ENCODE measurements at places on chromosomes 2 and 18.

DNA sequence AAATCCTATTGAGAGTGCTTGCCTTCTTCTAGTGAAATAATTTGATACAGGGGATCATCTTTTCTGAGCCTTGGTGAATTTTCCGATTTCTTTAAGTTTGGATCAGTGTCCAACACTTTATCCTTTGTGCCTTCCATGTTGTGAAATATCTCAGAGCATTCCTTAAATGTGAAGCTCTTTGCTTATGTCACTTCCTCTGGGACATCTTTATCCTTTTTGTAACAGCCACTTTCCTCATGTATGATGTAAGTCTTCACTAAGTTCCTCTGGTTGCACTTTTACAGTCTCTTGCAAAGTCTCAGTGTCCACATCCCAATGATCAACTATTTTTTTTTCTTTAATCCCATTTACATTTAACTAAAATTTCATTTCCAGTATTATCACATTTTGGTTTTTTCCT is 254.2 kb downstream of the EN1 start:
- DNase-seq: no peak

DNA sequence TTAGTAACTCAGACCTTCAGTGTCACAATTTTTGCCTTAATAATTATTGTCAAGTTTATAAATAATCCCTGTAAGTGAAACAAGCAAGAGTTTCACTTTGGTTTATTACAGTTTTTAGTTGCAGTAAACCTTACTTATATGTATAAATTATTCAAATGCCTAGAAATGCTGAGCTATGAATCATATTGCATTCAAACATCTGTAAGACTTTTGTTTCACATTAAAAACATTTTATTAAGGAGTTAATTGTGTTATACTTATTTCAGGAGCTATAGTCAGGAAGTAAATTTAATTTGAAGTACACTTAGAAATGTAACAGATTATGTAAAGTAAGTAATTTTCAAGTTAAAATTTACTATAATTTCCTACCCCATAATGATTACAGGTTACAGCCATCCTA is 3.9 kb upstream of the ETAA1 start:
- DNase-seq: no peak

- DNase-seq: peak; percentile 12
These were observed 70.2 kb downstream of the SPATS2L start for GRCh38 chr2:200376513-200377354.

DNA sequence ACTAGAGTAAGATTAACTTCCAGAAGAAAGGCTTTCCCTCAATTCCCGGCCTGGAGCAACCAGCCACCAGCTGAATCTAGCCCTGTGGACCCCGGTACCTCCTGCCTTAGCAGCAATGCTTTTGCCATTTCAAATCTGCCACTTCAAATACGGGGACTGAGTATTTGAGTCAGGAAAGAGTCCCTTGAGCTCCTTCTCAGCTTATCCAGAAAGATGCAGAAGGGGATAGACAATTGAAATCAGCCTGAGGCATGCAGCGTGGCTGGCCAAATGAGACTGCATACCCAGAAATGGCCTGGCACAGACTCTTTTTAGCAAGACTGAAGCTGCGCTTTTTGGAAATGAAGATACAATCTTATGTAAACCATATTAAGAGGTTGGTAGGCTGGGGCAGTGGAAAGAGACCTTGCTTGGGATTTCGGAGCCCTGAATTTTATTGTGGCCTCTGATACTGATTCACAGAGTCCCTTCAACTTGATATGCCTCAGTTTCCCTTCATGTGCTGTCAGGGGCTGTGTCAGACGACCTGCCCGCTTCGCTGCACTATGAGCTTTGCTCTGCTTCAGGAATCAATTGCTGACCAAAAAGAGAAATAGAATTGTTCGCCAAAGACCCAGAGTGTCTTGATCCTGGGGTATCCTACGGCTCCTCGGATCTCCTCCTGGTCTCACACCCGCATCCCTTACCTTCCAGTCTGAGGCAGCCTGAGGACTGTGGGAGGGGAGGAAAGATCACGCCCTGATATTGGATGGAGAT is 1.0 kb downstream of the MATN3 start:
- no peak for DNase-seq

DNA sequence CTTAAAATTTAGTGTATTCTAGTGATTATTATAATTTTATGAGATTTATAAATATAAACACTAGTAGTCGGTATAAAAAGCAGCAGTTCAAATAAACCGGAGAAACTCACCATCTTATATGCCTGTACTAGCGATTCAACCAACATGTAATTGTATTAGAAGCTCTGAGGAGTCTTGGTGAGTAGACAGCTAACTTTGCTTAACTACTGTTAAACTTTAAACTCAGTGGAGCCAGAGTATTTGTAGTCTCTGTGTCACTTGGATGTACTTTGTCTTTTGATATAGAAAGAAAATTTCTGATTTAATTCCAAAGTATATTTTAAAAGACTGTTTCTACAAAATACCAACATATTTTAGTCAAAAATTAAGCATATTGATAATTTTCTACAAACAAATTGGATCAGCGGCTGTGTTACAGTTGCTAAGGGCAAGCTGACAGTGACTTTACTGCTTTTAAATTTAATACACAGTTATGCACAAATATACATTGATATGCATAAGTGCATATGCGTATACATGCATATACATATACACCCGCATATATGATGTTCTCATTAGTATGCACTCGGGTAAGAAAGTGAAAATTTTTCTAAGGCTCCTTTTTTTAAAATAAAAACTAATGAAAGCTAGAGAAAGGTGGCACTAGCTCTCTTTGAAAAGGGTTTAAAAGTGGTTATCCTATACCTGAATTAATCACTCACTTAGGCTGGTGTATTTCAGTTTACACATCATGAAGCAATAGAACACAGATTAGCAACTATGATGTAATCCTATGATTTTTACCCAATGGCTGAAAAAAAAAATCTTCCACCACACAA is 374.5 kb downstream of the NCKAP5 start:
- DNase-seq: no peak

DNA sequence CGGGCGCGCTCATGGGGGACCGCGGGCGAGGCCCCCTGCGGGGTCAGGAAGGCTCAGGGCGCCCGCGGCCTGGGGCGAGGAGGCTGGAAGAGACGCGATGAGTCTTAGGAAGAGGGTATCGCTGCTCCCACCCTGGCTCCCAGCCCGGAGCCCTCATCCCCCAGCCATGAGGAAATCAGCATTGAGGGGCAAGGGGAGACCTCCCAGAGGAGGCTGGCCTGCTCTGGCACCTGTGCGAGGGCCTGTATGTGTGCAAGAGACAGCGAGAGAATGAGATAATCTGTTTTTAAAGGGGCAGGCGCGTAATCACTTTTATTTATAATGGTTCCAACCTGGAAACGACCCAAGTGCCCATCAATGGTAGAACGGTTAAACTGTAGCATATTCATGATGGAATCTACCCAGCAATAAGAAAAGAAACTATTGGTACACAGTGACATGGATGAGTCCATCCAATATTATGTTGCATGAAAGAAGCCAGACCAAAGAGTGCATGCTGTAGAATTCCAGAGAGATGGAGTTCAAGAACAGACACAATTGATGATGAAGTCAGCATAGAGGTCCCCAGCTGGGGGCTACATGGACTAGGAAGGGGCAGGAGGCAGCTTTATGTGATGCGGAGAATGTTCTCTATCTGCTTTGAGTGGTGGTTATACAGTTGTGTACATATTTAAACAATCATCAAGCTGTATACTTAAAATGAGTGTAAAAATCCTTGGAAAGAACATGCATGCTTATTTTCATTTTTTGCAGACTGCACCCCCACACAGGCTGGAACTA is 14.4 kb downstream of the FBXO41 start:
- no peak for DNase-seq

GRCh38 chr2:181626671-181627070 is 30.2 kb downstream of the CERKL start:
- no peak for DNase-seq

GRCh38 chr2:205473791-205474190 is 208.5 kb upstream of the NRP2 start:
- no peak for DNase-seq

- no peak for DNase-seq
These were observed 115.7 kb upstream of the FHL2 start for GRCh38 chr2:105514576-105514975.

DNA sequence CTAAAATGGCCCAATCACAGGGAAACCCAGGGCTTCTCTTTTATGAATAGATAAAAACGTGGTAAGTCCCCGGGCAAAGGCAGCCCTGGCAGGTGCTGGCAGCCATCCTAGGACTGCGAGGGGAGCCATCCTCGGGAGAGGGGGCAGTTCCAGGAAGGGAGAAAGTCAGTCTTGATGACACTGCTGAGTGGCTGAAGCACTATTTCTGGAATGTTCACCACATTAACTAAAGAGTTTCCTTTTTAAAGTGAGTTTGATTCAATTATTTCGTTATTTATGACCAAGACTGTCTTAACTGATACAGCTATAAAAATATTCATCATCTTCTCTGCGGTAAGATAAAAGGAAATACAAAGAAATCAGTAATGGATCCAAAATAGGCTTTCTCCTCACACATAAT is 20.4 kb downstream of the TTR start:
- no peak for DNase-seq

DNA sequence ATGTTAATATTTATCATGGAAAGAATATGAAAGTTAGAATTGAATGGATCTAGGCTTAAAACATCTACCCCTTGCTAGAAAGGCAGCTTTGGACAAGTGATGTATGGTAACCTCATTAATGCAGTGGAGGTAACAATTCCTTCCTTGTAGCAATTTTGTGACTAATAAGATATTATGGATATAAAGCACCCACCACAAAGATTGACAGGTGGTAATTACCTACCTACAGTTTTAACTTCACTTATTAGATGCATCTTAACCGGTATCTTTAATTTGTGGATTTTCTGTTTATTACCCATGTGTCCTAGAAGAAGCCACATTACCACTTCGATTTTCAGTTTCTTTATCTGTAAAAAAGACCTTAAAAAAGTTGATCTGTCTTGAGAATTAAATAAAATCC is 367.0 kb downstream of the DSC3 start:
- no peak for DNase-seq

- no peak for DNase-seq
These were observed 140.3 kb upstream of the RASGRP3 start for GRCh38 chr2:33336036-33336625.

- DNase-seq: no peak
These were observed 40.5 kb downstream of the ANKRD12 start for GRCh38 chr18:9177031-9177430.

- DNase-seq: no peak
These were observed 218.0 kb downstream of the DLGAP1 start for GRCh38 chr18:4236940-4237663.

GRCh38 chr2:58594175-58594574 is 353.1 kb upstream of the FANCL start:
- no peak for DNase-seq

- no peak for DNase-seq
These were observed 746 bp upstream of the IL37 start for GRCh38 chr2:112910219-112910618.

DNA sequence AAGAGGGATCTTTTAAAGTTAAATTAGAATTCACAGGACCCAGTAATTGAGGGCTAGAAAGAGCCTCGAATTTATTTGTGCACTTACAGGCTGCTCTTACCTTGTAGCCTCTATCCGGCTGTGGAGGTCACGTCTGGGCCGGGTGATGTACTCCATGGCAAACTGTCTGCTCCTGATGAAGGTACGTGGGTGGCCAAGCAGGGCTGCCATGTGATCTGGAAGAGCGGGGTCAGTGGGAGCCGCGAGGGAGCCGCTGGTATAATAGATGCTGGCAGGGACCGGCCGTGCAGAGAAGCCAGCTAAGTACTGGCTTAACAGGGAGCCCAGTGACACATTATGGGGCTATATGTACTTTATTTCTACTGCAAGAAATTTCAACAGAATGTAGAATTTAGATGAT is 59.2 kb downstream of the ADI1 start:
- DNase-seq: no peak

GRCh38 chr2:109457794-109458193 is 156.0 kb downstream of the SEPTIN10 start:
- DNase-seq: no peak

DNA sequence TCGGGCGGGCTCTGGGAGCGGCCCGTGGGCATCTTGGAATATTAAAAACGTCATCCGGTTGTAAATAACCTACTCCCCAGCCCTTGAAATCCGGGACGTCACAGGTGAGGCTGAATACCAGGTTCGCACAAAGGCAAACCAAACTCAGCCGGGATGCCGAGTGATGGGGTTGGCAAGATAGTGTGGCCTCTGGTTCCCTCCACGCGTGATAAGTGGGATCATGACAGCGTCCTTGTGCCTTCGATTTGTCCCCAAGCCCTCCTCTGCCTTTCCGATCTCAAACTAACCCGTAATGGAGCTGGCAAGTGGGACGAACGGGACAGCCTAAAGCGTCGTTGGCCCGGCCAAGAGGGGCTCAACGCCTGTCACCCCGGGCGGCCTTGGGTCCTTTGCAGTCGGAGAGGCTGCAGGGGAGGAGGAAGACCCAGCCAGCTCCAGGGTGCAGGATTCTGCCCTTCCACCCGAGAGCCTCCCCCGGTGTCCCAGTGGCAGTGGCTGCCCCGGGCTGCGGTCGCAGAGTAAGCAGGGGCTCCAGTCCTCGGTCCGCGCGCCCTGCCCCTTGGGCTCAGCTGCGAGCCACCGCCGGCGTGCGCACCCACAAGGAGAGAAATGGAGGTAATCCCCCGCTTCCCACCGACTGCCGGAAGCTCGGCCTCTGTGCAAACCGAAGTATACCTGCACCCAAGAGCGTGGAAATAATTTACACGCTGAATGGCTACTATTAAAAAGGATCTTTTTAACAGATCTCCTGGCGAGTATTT is 13.4 kb upstream of the PAX3 start:
- no peak for DNase-seq

Measured in SHP77 treated with DMSO at 0.1 percent for 48 hours (cell line).